ENCODE measurements at places on chromosomes 16 and 17.

DNA sequence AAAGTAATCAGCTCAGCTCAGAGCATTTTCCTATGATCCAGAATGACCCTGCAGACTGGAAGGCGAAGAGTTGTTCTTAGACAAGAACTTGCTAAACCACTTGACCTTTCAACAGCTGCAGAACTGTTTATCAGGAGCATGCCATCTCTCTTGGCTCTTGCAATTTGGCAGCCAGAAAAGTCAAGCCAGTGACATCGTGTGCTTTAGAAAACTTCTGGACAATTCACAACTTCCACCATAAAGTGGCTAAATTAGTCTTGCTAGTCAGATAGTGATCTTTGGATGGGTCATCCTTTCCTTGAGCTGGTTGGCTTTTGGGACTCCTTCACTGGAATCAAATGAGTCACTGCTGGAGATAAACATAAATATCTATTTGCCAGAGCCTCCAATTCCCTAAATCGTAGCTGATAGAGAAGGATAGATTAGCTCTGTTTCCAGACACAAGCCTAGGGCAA, 146.5 kb downstream of the MAP2K6 start:
- DNase-seq, result no peak

- no peak for DNase-seq
Measured at GRCh38 chr16:16183562-16183961, 39.7 kb downstream of the ABCC6 start.

DNA sequence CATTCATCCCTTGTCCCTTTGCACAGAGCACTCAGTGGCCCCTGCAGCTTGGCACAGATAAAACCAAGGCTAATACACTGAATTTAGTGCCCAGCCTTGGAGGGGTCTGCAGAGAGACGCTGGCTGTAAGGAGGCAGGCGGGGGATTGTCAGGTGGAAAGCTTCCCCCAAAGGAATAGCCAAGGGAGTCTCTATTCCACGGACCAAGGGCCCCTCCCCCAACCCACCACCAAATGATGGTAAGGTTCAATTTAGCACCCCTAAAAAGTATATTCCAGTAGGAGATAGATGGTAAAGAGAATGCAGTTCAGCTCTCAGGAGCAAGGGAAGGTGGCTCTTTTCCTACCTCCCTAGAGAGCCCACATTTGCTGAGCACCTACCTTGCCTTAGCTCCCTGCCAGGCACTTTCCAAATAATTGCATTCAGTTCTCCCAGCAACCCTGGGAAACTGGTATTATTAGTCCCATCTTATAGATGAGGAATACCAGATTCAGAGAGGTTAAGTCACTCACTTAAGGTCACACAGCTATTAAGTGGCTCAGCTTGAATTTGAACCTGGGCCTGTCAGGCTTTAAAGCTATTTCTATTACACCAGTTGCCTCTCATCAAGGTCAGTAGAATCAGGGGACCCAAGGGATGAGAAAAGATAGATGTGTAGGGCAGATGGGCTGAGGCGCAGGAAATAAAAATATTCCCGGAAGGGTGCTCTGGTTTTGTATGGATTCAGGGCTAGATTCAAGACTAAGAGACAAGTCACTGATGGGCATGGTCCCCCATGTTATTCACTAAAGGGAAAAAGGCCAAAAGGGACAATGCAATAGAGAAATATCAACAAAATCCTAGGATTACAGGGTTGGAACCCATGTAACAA, 20.0 kb upstream of the ZFHX3 start:
- no peak for DNase-seq

DNA sequence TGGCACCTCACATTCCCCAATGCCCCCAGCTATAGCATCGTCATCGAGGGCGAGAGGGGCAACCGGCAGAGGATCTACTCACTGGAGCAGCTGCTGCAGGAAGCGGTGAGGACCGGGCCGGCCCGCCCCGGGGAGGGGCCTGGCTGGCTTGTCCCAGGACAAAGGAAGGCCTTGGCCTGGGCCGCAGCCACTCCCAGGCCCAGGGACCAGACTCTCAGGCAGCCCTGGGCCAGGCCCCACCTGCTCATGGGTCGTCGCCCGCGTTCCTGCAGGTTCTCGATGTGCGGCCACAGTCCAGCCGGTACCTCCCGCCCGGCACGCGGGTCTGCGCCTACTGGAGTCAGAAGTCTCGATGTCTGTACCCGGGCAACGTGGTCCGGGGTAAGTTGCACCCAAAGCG, 53.4 kb downstream of the ACTG1 start:
- no peak for DNase-seq

- no peak for DNase-seq
Measured at GRCh38 chr17:17814162-17815061, 22.4 kb downstream of the SREBF1 start.

- no peak for DNase-seq
Measured at GRCh38 chr17:34458266-34458665, 95.2 kb upstream of the CCL1 start.
